ENCODE measurements at places on chromosomes 6 and 20. TPM values are rescaled to one million over a fixed set of nuclear protein-coding genes. Genes with fewer than 3 reads are reported as not detected.

The PTPRK gene
- 38.2 TPM for total RNA-seq

The RNF144B gene
- 17.5 TPM for total RNA-seq

The SCUBE3 gene
- total RNA-seq = 0.03 TPM

The TBX18 gene
- total RNA-seq = 0.30 TPM

The PMEPA1 gene
- total RNA-seq = 5.2 TPM

The GJA10 gene
- not detected for total RNA-seq

The CNPY3 gene
- total RNA-seq = 50.3 TPM

The TNNC2 gene
- total RNA-seq = not detected

The OR2H2 gene
- not detected for total RNA-seq

The HEY2 gene
- total RNA-seq = 2.3 TPM

The PLCB1 gene
- 3.9 TPM for total RNA-seq

The PRND gene
- not detected for total RNA-seq

The EBF4 gene
- total RNA-seq = 8.9 TPM

The MCCD1 gene
- total RNA-seq = not detected

The B3GALT4 gene
- total RNA-seq = 1.2 TPM

The BTN1A1 gene
- total RNA-seq = not detected

The SLC17A1 gene
- total RNA-seq = 8.7 TPM

The ETV7 gene
- 0.13 TPM for total RNA-seq

The SLC17A5 gene
- 10.0 TPM for total RNA-seq

The SUPT3H gene
- total RNA-seq = 1.2 TPM

The REPS1 gene
- total RNA-seq = 49.4 TPM

The PHACTR1 gene
- 0.68 TPM for total RNA-seq

The NNAT gene
- total RNA-seq = 0.15 TPM

The WFDC2 gene
- total RNA-seq = 3.7 TPM

The FOXF2 gene
- total RNA-seq = not detected

The ANKRD66 gene
- not detected for total RNA-seq

The SRSF12 gene
- 0.10 TPM for total RNA-seq

The SAMD10 gene
- total RNA-seq = 3.5 TPM

The RAB32 gene
- 13.6 TPM for total RNA-seq

The GCM1 gene
- total RNA-seq = not detected

The RHAG gene
- 0.38 TPM for total RNA-seq

The EPPIN gene
- total RNA-seq = not detected

The TMX4 gene
- total RNA-seq = 30.5 TPM

The CLPSL2 gene
- total RNA-seq = not detected

The ACAT2 gene
- total RNA-seq = 44.6 TPM

The DNMT3B gene
- total RNA-seq = 1.6 TPM

The PKIB gene
- total RNA-seq = 2.1 TPM

The SLCO4A1 gene
- total RNA-seq = 1.7 TPM

The TSBP1 gene
- total RNA-seq = not detected

The KIF25 gene
- 0.43 TPM for total RNA-seq

The RAB23 gene
- 2.5 TPM for total RNA-seq

The RIPOR2 gene
- 3.0 TPM for total RNA-seq

The TPD52L1 gene
- total RNA-seq = 49.7 TPM

The SLC25A27 gene
- total RNA-seq = 15.1 TPM

The LRRC73 gene
- total RNA-seq = 0.40 TPM

Measured in left lobe of liver (tissue), 2 donors.